ENCODE measurements at places on chromosomes 2 and 18. TPM values are rescaled to one million over a fixed set of nuclear protein-coding genes. Genes with fewer than 3 reads are reported as not detected.

ANKRD29 gene
- total RNA-seq: 11.9 TPM

CHRNA1 gene
- total RNA-seq: 0.22 TPM

DLGAP1 gene
- 4.2 TPM for total RNA-seq

TTN gene
- 12.0 TPM for total RNA-seq

STARD6 gene
- not detected for total RNA-seq

TRIM43 gene
- total RNA-seq: not detected

ALPG gene
- total RNA-seq: not detected

KYNU gene
- total RNA-seq: 12.0 TPM

SCN9A gene
- 5.7 TPM for total RNA-seq

OTOS gene
- total RNA-seq: not detected

OSBPL6 gene
- total RNA-seq: 0.39 TPM

C2orf81 gene
- total RNA-seq: 1.1 TPM

GLI2 gene
- total RNA-seq: 4.1 TPM

EML6 gene
- 2.4 TPM for total RNA-seq

POTEC gene
- total RNA-seq: not detected

CIB4 gene
- total RNA-seq: not detected

RGPD3 gene
- 0.42 TPM for total RNA-seq

Measured in mesenteric fat pad (tissue), 1 donor.